ENCODE measurements at places on chromosomes 4 and X.

GRCh38 chrX:1397441-1398270, 5.7 kb upstream of the SLC25A6 start:
- no peak for DNase-seq

- DNase-seq: no peak
These were observed 130.2 kb downstream of the HS3ST1 start for GRCh38 chr4:11298451-11298850.

DNA sequence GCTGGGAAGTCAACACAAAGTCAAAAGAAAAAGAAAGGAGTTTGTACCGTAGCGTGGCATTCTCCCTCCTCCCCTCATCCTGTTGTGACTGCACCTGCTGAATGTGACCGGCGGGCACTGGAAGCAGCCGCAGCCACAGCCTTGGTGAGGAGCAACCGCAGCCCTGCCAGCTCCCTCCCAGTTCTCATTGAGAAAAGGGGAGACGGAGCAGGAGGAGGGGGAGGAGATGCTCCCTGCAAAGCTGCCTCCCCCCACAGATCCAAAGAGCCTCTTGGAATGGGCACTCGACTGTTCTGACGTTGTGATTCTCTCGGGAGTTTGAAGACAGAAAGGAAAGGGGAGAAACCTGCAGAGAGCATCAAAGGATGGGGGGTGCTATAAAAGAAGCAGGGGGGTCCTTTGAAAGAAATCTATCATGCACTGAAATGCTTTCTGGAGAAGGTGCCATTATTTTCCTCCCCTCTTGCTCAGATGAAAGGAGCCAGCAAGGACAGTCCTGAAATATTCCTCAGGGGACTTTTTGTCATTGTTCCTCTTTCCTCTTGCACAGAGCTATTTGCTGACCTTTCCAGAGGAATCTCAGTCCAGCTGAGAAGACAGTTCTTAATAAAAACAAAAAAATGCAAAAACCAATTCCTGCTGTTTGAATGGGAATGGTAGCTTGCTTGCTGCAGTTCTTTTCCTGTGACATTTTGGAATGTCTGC, 429.7 kb downstream of the MAPK10 start:
- no peak for DNase-seq

- DNase-seq: no peak
These were observed 9.0 kb upstream of the PITX2 start for GRCh38 chr4:110631584-110632505.

- no peak for DNase-seq
These were observed 148.0 kb upstream of the SLC7A11 start for GRCh38 chr4:138389976-138390685.

- DNase-seq: no peak
These were observed 6.5 kb downstream of the IGBP1 start for GRCh38 chrX:70139736-70140135.

DNA sequence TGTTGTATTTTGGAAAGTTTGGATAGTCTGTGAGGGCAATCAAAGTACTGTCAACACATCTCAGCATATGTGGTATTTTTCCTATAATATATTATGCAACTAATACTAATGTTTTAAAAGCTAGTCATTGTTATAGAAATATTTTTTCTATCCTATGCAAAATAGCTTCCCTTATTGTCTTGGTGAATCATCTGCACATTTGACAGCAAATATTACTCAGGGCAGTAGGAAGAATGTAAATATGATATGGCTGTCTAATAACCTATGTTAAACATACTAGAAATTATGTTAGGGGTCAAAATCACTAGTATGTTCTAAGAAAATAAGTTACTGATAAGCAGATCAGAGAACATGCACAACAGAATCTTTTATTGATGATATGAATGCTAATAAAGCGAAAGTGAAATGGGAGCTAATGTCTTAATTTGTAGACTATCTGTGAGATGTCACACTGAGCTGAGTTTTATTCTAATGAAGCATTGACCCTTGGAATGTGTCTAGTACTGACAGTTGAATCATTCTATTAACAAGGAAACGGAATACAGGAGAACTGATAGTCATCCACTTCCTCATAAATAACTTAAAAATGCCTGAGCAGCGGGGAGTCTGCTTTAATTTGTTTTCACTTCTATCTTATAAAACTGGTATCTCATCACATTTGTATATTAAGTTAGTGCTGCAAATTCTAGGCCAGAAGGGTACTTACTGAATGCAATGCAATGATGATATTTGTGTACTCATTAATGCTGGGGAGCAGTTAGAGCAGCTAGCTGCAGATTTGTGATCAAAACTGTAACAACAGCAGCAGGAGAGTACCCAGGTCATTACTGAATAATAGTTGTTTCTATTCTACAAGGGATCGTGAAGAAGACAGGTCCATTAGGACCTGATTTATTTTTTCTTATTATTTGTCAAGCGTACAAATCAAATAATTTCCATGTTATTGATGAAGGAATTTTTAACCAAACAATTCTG, 440.3 kb upstream of the AADAT start:
- DNase-seq: no peak

GRCh38 chr4:184457535-184458249, 16.7 kb downstream of the IRF2 start:
- DNase-seq: no peak

DNA sequence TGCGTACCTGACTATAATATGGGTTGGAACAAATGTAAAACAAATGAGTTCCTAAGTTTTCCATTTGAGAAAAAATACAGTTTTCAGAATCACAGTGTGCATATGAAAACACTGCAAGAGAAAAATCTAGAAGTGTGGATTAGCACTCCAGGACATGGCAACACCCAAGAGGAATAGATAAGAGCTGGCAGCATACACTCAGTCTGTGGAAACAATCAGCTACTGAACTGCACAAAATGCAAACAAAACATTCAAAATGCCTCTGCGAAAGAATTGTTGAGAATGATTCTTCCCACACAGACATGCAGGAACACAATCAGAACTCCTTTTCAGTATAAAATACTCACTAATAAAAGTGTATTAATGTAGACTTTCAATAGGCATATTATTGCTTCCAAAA, 39.9 kb downstream of the ATP8A1 start:
- no peak for DNase-seq

DNA sequence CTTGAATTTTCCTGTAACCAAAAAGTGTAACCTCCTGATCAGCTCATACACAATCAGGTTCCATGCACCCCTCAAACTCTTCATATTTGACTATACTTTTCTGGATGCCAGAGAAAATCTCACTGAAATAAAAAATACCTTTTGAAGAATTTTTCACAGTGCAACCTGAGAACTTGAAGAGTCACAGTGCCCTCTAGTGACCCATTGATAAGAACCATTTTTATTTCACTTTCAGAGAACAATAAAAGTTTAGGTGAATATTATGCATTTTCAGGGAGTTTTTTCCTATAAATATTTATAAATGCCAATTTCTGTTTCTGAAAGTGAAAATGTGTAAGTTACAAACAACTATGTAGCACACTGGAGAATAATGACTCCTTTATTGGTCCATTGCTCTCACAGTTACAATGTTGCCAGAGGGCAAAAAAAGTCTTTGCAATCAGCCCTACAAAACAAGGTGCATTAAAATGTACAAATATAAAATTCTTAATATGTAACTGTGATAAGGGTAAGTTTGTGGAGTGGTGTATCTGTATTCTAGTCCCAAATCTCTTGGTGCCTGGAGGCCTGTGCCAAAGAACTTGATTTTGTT, 153.6 kb upstream of the INTU start:
- DNase-seq: no peak

DNA sequence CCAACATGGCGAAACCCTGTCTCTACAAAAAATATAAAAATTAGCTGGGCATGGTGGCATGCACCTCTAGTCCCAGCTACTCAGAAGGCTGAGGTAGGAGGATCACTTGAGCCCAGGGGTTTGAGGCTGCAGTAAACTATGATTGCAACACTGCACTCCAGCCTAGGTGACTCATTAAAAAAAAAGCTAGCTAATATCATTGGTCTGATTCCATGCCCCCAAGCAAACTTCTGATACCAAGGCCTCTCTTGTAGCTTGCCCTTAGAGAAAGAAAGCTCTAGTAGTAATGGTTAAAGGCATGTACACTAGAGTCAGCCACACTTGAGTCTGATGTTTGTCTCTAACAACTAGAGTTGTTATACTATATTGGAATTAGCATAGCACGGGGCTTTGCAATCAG, 32.6 kb upstream of the PHF8 start:
- DNase-seq: no peak

DNA sequence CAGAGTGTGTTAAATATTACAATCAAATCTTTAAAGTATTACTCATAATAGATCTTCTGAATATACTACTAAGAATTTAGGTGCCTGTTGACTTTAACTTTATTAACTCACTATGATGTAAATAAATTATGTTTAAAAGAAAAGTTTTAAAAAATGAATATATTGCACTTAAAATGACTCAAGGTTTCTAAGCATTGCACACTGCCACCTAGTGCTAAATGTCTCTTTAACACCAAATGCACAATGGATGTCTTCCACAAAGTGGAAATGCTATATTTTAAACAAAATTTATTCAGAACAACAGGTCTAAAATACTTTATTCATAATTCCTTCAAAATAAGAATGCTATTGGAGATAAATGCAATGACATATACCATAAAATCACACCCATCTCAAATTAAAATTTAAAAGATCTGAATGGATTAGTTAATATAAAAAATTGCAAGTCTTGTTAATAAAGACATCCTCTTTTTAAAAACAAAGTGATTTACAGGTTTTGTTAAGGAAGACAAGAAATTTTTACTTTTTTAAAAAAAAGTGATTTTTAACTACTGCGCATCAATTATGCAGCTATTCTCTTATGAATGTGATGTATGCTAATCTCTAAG, 5.5 kb downstream of the INPP4B start:
- DNase-seq: peak; percentile 35

DNA sequence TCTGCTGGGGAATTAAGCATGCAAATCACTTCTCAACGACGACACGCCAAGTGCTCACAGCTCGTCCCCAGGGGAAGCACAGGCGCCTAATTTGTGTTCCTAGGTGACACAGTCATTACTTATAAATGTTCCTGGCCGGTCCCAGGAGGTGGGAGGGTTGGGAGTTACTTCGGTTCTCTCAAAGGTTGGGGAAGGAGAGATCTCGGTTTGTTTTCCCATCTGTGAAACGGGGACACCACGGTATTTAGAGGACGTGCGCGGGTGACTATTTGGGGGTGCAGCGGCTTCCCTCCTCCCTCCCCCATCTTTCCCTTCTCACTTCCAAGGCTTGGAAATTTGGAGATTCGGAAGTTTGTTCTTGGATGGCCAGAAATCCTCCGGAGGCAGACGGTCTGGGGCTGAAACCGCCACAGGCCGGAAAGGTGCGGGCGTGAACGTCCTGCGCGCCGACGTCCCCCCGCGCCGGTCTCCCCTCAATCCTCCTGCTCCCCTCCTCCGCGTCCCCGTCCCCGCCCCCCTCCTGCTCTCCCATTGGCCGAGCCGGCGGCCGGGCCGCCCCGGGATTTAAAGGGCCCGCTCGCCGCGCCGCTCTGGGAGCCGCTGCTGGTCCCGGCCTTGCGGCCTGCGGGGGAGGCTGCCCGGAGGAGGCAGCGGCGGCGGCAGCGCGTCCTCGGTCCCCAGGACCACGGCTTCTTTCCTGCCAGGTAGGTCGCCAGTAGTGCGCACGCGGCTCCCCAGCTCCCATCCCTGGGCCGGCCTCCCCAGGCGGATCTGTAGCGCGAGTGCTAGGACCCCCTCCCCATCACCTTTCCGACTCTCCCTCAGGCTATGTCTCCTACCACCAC, at the start of gene PORCN:
Gene PORCN (plus strand): TSS at position 593 of the 845 bp plus-strand sequence. CDS start 829 bp downstream, outside the sequence.
- peak; percentile 68 for DNase-seq

DNA sequence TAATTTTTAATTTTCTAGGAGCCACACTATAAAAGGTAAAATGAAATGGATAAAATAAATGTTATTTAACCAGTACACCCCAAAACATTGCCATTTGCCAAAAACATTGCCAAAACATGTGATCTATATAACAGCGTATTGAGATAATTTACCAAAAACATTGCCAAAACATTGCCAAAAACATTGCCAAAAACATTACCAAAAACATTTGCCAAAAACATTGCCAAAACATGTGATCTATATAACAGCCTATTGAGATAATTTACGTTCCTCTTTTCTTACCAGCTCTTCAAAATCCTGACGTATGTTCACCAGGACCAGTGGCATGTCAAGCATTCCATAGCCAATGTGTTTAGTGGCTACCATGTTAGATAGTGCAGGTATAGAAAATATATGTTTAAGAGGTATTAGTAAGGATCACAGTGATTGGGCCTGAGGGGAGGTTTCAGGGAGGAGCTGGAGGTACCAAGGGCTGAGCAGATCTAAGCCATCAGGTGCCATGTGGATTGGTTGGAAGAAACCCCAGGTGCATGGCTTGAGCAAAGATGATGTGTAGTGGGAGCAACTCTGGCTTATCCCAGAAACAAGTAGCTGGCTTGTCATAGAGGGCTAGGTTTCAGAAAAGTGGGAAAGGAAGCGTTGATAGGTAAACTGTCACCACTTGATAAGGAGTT, 42.6 kb downstream of the RAPGEF2 start:
- no peak for DNase-seq

DNA sequence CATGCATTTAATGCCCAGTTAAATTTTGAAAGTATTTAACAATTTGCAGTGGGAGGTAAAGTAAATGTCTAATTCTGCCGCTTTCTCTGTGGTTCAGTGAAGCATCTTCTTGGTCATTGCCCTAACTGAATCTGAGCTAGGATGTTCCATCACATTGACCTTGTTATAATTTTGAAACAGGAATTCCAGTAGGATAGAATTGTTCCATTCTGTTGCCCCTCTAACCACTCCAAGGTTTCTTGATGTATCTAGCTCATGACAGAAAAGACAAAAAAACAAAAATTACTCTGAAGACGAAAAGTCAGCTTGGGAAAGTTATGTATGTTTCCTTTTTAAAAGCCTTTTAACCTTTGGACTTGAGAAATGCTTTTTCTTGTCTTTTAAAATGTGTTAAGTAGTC, 297.0 kb upstream of the FAT1 start:
- DNase-seq: no peak

GRCh38 chrX:55731826-55732225, 14.3 kb downstream of the RRAGB start:
- DNase-seq: no peak

DNA sequence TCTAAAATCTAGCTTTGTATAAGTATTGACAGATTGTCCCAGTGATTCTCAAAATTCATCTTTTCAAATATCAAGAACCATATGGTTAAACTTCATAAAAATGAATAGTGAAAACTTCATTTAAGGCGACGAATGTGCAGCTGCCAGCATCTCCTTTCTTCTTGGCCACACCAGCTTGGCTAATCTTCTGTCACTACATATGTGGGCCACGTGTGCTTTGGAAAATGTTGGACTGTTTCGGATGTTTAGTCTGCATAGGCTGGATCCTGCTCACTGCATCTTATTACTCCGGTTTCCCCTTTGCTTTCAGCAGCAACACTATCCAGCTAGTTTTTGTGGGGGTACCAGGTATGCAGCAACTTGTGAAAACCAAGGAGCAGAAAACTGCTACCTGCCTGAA, 221.9 kb downstream of the BMPR1B start:
- no peak for DNase-seq

DNA sequence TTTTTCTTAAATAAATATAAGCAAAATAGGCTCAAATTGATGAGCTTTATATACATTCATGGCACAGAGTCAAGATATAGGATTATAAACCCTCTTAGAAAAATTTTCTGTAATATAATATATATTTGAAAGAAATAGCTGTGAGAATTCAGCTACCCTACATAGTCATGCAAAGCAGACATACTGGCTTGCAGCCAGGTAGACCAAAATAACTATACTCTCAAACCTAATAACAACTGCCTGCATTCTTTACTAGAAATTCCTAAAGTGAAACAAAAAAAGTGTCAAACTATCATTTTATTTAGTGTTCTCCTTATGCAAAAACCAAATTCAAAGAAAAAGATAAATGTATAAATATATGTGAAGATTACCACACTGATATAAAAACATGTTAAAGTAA, 1390.2 kb downstream of the C4orf33 start:
- DNase-seq: no peak
